PC-9 (cell line): ENCODE measurements at places on chromosomes 2 and 18. TPM values are rescaled to one million over a fixed set of nuclear protein-coding genes. Genes with fewer than 3 reads are reported as not detected.

TXNL1 gene
- 33.1 and 54.5 TPM in 2 replicates for total RNA-seq

GCG gene
- not detected in 2 replicates for total RNA-seq

CSRNP3 gene
- 0.41 and 0.85 TPM in 2 replicates for total RNA-seq

GNAL gene
- 0.98 and 3.3 TPM in 2 replicates for total RNA-seq

ANKRD12 gene
- 26.9 and 31.6 TPM in 2 replicates for total RNA-seq

ITGB1BP1 gene
- 68.1 and 82.5 TPM in 2 replicates for total RNA-seq

MC2R gene
- total RNA-seq: not detected in 2 replicates

EVA1A gene
- 10.8 and 18.2 TPM in 2 replicates for total RNA-seq

TMEFF2 gene
- total RNA-seq: not detected in 2 replicates

TNFAIP6 gene
- not detected in 2 replicates for total RNA-seq

HMSD gene
- total RNA-seq: not detected in 2 replicates

UGT1A10 gene
- total RNA-seq: not detected in 2 replicates

RRM2 gene
- 90.4 and 105 TPM in 2 replicates for total RNA-seq

DNA sequence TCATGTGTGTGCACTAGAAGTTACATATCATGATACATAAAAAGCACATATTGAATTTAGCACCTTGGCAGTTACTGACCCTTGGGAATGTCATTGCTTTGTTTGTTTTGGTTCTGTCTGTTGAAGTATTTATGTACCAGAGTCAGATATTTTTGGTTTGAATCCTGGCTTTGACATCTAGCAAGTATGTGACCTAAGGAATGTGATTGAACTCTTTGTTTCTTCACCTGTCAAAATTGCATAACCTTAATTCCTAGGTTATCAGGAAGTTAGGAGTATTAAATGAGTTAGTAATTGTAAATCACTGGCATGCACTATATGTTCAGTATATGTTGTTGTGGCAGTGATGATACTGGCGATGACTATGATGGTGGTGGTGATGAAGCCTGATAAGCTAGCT lies 1003.5 kb upstream of the NRXN1 start:
- no peak for DNase-seq

DNA sequence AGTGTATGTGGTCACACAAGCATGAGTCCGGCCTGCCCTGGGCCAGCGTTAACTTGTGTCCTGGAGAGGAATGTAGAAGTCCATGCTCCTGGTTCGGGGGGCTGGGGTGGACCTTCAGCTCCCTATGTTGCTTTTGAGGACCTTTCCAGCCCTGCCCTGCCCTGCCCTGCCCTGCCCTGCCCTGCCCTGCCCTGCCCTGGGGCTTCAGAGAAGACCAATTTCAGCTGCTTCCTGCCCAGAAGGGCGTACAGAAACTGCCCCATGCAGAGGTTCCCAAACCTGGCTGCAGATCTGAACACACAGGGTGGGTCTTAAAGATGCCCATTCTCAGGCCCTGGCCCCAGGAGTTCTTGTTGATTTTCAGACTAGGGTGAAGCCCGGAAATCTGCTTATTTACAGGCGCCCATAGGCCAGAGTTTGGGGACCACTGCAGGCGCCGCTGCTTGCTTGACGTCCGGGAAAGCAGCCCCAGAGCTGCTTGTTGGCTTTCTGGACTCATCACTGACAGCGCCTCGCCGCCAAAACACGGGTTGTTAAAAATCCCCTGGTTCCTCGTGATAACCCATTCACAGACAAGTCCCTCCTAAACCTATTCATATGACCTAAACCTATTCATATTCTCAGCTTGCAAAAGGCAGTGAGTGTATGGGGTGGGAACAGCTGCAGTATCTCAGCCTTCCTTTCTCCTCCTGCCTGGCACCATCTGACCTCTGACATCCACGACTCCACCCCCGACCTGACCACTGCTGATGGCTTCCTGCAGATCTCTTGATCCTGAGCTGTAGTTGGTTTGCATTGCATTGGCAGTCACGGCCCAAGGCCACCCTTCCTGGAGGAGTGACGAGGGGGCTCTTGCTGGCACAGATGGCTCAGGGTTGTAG lies 198.3 kb downstream of the GLI2 start:
- no peak for DNase-seq

DNA sequence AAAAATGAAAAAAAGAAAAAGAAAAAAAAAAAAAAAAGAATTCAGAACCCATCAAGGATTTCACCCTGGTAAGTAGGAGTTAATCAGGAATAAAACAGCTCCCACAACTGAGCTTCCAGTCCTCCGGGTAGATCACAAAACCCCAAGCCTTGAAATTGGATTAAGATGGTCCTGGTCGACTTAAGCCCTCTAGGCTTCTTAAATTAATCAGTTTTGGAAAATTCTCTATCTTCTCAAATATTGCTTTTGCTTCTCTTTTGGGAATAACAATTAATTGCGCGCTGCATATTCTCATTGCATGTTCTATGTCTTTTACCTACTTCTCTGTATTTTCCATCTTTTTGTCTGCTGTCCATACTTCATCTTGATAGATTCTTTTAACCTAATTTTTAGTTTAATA lies 348.0 kb upstream of the MEX3C start:
- no peak for DNase-seq

GRCh38 chr2:96771796-96772618 lies 11.3 kb downstream of the CNNM4 start:
- DNase-seq: peak; percentile 90

DNA sequence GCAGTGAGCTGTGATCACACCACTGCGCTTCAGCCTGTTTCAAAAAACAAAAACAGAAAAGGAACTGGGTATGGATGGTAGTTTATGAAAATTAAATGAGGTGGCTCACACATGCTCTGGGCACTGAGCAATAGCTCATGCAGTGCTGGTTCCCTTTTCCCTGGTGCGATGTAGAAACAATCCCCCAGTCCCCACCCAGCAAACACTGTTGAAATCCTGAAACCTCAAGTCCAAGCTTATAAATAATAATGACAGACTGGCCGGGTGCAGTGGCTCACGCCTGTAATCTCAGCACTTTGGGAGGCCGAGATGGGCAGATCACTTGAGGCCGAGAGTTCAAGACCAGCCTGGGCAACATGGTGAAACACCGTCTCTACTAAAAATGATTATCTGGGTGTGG lies 55.4 kb upstream of the SMAD2 start:
- DNase-seq: no peak

GRCh38 chr2:147327613-147328012 lies 517.2 kb upstream of the ACVR2A start:
- DNase-seq: no peak

- no peak for DNase-seq
Measured at GRCh38 chr18:77155031-77155430, 22.4 kb upstream of the MBP start.

GRCh38 chr2:33264766-33265165 lies 211.7 kb upstream of the RASGRP3 start:
- no peak for DNase-seq

GRCh38 chr18:23658285-23658684 lies 4.4 kb downstream of the ANKRD29 start:
- DNase-seq: no peak

- no peak for DNase-seq
Measured at GRCh38 chr18:45997700-45998151, 30.6 kb upstream of the EPG5 start.

- DNase-seq: peak; percentile 90
Measured at GRCh38 chr2:238143239-238143951, 4.9 kb downstream of the KLHL30 start.

DNA sequence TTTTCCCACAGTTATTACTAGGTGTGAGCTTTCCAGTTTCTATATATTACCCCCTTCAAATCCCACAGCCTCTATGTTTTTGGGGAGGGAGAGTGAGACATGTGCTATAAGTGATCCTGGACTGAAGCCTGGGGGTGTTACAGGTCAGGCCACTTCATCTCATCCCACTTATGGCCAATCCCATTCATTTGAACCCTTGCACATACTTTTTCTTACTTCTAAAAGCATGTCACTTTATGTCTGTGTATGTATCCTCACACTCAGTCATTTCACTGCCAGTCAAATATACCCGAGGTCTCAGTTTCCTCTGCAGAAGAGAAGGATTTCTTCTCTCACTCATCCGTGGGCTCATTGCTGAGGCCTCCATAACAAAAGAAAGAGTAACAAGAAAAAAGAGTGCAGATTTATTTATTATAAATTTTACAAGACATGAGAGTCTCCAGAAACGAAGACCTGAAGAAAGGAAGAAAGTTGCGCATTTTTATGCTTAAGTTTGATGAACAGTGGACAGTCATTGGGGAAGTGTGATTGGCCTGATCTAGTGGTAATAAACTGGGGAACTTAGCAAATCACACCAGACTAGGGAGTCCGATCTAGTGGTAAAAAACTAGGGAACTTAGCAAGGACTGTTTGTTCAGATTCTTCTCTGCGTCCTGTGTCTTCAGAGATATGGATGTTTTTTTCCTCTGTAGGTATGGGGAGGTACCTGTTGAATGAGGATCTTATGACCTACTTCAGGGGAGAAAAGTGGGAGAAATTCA lies 52.1 kb downstream of the ICOS start:
- DNase-seq: no peak

DNA sequence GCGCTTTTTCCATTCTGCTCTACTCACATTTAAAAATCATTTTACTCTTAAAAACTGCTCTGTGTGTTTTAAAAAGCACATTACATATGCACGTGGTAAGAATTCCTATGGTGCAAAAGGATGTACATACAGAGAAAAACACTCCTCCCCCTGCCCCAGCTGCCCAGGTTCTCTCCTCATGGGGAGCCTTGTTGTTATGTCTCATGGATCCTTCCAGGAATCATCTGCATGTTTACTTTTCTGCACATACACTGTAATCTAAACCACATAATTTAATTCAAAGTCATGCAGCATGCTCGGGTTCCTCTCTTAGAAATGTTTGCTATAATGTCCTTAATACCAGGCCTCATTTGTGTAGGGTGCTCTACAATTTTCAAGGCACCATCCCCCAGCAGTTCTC lies 243.3 kb downstream of the LOXHD1 start:
- DNase-seq: no peak

- no peak for DNase-seq
Measured at GRCh38 chr2:223751012-223751411, 86.4 kb downstream of the AP1S3 start.

- no peak for DNase-seq
Measured at GRCh38 chr2:175872005-175872348, 130.1 kb downstream of the LNPK start.

- DNase-seq: no peak
Measured at GRCh38 chr2:190455358-190456095, 47.4 kb downstream of the MFSD6 start.

- no peak for DNase-seq
Measured at GRCh38 chr2:153823880-153824279, 47.8 kb upstream of the GALNT13 start.

GRCh38 chr18:64334748-64335147 lies 185.9 kb upstream of the LINC00305 start:
- DNase-seq: no peak

DNA sequence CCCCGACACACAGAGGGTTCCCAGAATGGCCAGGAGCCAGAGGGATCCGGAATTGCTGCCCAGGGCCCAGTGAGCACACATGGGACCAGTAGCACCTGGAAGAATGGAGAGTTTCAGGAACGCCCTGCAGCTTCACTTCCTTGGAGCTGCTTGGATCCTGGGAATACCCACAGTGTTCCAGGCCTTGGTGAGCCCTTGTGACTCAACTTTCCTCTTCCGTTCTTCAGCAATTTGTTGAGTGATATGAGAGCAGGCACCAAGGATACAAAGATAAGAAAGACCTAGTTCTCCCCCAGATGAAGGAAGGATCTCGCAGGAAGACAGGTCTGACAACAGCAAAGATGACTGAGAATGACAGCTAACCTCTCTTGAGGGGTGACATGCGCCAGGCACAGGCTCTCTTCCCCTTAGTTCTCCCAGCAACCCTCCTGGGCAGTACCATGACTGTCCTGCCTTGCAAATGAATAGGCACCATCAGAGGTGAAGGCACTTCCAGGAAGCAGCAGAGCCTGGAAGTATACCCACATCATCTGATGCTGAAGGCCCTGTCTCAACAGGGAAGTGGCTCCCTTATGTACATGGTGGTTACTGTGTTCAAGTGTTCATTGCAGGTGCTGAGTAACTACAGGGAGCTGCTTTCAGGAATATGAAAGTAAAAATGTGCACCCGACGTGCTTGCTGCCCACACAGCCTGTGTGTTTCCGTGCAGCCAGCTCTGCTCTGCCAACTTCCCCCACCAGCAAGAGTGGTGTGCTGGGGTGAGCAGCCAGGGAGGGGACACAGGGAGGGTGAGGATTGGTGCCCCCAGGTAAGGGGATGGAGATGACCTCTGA lies 116.2 kb downstream of the STPG4 start:
- DNase-seq: no peak
